ENCODE measurements at places on chromosomes 13 and 19.

- no peak for DNase-seq
These were observed 4.3 kb upstream of the SLITRK5 start for GRCh38 chr13:87666831-87667230.

- DNase-seq, result no peak
These were observed 1893.0 kb upstream of the PCDH20 start for GRCh38 chr13:63308549-63309165.

DNA sequence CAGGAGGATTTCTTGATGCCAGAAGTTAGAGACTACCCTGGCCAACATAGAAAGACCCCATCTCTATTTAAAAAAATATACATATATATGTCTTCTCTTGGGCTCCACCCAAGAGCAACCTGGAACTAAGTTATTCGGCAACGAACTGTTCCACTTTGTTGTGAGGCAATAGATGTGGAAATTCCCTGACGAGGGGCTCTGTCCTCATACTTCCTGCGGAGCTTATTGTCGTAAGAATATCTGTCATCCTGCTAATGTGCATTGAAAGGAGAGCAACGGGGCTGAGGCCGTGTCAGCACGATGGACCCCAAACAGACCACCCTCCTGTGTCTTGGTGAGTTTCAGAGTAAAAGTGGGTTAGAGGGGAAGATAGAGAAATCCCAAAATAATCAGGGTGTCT lies at the start of gene FCAR:
TSS of gene FCAR (plus strand) at position 246 of the 400 bp plus-strand sequence. CDS start at position 301, 55 bp downstream.
- DNase-seq, result no peak

- no peak for DNase-seq
These were observed 551.6 kb downstream of the MYO16 start for GRCh38 chr13:109180905-109181425.

- no peak for DNase-seq
These were observed 80.3 kb downstream of the PAN3 start for GRCh38 chr13:28218679-28219078.

DNA sequence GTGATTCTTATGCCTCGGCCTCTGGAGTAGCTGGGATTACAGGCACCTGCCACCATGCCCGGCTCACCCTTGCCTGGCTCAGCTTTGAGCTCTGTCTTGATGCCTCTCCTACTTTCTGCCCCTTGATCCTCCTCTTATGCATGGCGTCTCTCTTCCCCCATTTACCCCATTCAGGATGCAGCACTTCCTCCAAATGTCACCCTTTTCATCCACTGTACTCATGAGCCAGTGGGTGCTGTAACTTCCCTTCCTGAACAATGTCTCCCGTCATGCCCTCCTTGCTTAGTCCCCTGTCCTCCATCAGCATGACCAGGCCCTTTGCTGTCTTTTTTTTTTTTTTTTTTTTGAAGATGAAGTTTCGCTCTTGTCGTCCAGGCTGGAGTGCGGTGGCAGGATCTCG lies 3.4 kb upstream of the SIGLEC9 start:
- DNase-seq, result no peak

- DNase-seq, result no peak
These were observed 72.7 kb downstream of the ZNF254 start for GRCh38 chr19:24159707-24160106.

DNA sequence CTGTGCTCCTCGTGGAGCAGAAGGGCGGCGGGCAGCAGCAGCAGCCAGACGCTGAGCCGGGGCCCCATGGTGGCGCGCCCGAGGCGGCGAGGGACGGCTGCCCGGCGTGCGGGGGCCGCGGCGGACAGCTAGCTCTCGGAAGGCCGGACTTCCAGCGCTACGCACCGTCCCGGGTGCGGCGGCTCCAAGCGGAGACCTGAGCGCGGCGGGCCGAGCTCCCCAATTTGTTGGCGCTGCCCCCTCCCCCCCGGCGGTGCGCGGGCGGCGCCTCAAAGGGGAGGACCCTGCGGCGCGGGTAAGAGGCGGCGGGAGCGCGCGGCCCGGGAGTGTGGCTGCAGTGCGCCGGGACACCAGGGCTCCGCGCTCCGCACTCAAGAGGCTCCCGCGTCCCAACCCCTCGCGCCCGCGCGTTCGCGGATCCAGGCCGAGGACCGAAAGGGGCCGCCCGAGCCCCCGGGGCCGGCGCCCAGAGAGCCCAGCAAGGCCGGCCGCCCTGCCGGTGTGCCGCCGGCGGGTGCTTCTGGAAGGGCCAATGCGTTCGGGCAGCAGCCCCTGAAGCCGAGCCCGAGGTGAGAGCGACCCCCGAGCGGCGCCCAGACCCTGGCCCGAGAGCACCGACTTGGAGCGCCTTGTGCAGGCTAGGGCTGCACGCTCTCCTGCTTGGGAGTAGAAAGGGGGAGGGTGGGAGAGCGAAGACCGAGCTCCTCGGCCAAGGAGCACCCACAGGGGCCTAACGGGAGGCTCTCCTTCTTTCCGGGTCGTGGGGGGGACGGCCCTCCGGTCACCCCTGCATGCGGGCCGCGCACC lies at the start of the genes COL4A1 and COL4A2:
TSS of gene COL4A1 (minus strand) at position 198 of the 807 bp plus-strand sequence. CDS start at position 68, 130 bp downstream.
TSS of gene COL4A2 (plus strand) at position 325 of the 807 bp plus-strand sequence. CDS start 620 bp downstream, outside the sequence.
- DNase-seq, result no peak

- no peak for DNase-seq
These were observed 169.5 kb downstream of the DCLK1 start for GRCh38 chr13:35961461-35962220.

GRCh38 chr13:113904411-113904810 lies 40.5 kb upstream of the GAS6 start:
- DNase-seq, result no peak

GRCh38 chr13:66781241-66781640 lies 448.9 kb downstream of the PCDH9 start:
- DNase-seq, result no peak

- DNase-seq, result no peak
These were observed 45.9 kb downstream of the SUGP2 start for GRCh38 chr19:18987456-18987855.

DNA sequence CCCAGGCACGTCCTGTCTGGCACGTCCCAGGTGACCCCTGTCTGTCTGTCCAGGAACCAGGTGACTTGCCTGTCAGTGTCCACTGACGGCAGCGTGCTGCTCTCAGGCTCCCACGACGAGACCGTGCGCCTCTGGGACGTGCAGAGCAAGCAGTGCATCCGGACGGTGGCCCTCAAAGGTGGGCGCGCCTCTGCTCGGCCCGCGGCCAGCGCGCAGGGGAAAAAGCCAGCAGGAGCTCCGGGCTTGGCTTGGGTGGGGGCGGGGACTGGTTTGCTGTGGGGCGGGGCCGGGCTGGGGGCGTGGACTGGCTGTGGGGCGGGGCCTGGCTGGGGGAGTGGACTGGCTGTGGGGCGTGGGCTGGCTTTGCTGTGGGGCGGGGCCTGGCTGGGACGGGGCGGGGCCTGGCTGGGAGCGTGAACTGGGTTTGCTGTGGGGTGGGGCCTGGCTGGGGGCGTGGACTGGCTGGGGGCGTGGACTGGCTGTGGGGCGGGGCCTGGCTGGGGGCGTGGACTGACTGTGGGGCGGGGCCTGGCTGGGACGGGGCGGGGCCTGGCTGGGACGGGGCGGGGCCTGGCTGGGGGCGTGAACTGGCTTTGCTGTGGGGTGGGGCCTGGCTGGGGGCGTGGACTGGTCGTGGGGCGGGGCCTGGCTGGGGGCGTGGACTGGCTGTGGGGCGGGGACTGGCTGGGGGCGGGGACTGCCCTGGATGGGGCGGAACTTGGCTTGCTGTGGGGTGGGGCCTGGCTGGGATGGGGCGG lies 7.2 kb downstream of the WDR18 start:
- DNase-seq, result peak; percentile 71

GRCh38 chr13:96650301-96650886 lies 343.9 kb downstream of the OXGR1 start:
- DNase-seq, result no peak

DNA sequence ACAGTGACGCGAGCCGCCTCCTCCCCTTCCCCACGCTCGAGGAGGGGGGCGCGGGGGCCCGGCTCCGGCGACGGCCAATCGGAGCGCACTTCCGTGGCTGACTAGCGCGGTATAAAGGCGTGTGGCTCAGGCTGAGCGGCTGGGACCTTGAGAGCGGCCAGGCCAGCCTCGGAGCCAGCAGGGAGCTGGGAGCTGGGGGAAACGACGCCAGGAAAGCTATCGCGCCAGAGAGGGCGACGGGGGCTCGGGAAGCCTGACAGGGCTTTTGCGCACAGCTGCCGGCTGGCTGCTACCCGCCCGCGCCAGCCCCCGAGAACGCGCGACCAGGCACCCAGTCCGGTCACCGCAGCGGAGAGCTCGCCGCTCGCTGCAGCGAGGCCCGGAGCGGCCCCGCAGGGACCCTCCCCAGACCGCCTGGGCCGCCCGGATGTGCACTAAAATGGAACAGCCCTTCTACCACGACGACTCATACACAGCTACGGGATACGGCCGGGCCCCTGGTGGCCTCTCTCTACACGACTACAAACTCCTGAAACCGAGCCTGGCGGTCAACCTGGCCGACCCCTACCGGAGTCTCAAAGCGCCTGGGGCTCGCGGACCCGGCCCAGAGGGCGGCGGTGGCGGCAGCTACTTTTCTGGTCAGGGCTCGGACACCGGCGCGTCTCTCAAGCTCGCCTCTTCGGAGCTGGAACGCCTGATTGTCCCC lies at the start of gene JUNB:
TSS of gene JUNB (plus strand) at position 142 of the 706 bp plus-strand sequence. CDS start at position 428, 286 bp downstream.
- peak; percentile 99 for DNase-seq

DNA sequence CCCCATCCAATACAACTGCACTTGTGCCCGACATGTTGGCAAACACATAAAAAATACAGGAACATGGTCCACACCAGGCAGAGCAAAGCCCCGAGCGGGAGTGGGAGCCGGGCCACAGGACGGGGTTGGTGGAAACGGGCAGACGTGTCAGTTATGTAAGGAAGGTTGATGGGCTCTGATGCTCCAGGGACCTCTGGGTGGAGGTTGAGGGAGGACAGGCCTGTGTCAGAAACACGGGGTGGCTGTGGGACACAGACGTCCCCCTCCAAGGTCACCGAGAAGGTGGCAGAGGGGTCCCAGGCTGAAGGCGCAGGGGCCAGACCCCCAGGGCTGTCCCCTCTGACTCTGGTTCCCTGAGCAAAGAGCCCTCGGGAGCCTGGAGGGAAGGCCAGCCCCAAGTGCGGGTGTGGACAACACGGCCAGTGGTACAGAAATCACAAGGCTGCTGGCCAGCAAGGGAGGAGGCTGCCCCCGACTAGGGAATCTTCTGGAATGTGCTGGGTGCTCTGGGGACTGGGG lies 31.4 kb upstream of the C13orf46 start:
- DNase-seq, result no peak

GRCh38 chr19:12052497-12053169 lies at the start of gene ZNF878:
Gene ZNF878 (minus strand): TSS chr19:12052961. CDS start chr19:12052801, 160 bp downstream.
- DNase-seq, result peak; percentile 29

DNA sequence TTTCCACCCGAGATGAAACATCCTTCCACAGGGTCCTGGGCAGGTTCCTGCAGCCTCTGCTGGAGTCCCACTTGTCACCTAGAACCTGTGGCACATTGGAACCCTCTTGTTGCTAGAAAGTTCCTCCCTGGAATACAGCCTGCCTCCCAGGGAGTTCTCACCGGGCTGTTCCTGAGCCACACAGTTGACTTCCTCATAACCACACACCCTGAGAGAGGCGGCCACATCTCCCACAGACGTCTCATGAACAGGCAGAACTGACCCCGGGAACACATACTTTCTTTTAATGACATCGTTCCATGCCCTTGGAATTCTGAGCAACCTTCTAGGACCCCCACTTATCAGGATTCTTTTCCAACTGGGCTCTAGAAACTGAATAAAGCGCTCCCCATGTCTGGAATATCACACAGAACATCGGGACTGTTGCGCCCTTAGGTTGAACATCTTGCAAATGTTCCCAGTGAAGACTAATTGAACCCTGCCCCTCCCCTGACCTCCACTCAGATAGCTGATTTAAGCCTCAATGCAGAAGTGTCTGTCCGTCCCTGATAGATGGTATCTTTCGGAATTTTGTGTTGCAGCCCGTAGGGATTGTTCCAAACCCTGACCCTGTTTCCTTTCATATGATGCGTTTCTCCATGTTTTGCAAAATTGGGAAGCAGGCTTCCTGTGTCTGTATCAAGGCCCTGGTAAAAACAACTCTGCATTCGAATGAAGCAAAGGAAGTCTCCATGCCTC lies 91.1 kb downstream of the RAB20 start:
- no peak for DNase-seq

DNA sequence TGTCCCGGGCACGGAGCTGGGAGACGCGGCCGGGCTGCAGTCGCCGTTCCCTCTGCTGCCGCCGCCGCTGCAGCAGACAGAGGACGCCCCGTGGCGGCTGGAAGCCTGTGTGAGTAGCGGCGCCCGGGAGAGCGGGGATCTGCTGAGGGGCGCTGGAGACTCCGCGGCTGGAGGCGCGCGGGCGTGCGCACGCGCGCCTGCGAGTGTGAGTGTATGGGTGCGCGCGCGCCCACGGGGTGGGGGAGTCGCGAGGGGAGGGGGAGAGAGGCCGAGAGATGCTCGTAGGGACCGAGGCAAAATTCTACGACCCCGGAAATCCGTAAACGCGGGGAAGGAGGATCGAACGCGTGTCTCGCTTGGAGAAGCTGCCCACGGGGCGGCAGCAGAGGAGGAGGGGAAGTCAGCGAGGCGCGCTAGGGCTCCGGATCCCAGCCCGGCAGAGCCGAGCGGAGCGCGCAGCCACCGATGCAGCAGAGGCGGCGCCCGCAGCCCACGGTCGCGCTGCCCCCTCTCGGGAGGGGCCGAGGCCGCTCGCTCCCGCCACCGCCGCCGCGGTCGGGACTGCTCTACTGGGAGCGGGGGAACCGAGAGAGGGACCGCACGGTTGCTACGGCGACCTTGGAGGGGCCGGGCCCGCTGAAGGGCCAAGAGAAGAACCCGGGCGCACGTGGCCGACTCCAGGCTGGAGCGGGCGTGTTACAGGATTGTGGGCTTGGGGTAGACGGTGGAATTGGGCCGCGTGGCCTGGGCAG lies at the start of gene ENOX1:
TSS of gene ENOX1 (minus strand) at position 207 of the 752 bp plus-strand sequence.
- peak; percentile 24 for DNase-seq

DNA sequence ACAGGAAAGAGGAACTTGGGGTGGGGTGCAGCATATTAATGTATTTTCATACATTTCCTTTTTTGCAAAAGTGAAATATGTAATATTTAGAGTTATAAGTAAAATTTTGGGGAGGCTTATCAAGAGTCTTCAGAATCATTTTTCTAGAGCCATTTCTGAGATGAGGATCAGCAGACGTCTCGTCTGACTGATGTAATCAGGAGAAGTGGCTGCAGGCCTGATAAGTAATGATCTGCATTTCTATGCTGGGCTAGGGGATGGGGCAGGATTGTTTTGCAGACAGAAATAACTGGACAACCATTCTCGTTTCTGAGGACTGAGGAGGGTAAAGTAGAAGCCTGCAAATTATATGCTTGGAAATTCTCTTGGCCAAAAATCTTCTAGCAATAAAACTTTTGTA lies 89.2 kb upstream of the ARGLU1 start:
- no peak for DNase-seq

DNA sequence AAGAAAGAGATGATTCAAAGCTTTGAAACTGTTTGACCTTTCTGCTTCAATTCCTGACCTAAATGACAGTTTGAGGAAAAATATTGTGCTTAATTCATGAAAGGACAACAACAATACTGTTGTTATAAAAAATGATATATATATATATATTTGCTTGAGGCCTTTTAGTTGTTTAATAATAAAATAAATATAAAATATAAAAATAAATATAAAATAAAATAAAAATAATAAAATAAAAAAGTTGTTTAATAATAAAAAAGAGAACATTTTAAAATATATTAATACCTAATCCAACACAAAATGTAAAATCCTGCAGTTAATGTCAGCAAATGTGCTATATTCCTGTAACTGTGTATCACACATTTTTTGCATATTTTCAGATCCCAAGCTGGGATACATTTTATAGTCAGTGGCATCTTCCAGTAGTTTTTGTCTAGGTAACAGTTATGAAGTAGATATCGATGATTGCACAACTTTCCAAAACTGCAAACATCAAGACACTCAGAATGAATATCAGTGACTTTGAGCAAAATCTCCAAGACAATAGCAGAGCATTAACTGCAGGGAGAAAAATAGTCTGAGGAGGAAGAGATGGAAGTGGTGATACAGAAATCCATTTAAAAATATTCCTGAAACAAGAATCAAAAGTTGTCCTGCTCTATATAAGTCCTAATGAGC lies 375.5 kb upstream of the KLHL1 start:
- no peak for DNase-seq
